LoVo (cell line): ENCODE measurements at places on chromosomes 4 and X.

DNA sequence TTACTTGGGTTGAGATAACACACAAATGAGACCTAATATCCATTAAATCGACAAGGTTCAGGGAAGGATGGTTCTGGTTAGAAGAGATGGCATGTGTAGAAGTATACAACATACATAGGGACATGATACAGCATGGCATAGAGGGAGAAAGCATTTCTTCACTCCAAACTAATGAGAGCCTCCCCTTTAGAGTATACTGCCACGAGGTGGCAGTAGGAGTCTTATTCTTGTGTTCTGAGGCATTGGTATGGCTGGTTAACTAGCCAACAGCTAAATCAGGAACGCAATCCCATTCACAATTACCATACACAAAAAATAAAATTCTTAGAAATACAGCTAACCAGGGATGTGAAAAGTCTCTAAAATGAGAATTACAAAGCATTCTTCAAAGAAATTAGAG lies 29.1 kb upstream of the TRO start:
- DNase-seq = peak; percentile 1

- DNase-seq = peak; percentile 12
These were observed 15.6 kb downstream of the TRIML1 start for GRCh38 chr4:188154668-188155405.

- DNase-seq = no peak
These were observed 16.3 kb downstream of the OFD1 start for GRCh38 chrX:13750812-13751211.

DNA sequence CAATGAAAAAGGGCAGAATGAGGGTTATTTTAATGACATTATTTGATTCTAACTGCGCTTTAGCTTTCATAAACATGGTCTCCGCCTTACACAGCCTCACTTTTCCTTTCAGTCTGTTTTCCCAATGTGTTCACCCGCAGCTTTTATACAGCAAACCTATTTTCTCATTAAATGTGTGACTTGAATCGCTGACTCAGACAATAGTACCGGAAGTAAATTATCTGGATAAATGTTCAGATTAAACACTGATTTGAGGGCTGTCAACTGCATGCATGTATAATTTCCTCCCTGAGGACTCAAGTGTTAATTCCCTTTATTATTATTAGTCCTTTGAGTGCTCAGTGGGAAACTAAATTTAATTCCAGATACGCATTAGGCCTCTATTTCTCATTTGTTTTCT lies 117.3 kb downstream of the FAM133A start:
- DNase-seq = no peak

GRCh38 chr4:43410636-43411035 lies 518.1 kb downstream of the GRXCR1 start:
- DNase-seq = no peak

DNA sequence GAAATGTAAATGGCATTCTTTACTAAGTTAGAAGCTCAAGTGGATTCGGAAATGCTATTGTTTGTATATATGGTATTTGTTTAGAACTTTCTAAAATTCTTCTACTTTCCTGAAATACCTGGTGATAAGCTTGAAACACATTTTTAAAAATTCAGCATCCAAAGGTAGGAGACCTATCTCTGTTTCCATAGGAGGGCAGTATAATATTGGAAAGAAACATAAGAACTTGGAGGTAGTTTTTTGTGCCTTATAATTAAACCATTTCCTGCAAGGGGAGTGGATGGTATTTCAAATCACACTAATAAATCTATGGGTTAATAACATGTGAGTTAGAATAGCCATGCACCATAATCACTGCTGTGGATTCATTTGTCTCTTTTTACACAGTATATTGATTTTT lies 217.4 kb upstream of the AADAT start:
- DNase-seq = no peak

GRCh38 chrX:14357314-14357713 lies 172.0 kb upstream of the GLRA2 start:
- no peak for DNase-seq

DNA sequence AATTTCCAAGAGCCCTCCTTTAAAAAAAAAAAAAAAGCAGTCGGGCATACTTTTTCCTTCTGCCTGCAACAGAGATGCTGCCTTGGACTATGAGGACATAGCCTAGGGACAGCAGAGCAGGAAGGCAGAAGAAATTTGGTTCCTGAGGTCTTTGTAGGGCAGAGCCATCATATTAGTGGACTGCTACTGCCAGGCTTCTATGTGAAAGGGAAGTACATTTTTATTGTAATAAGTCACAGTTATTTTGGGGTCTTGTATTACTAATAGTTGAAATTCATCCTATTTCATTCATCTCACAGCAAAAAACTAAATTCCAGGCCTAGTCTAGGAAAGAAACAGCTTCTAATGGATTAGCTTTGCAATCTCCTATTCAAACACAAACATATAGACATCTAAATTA lies 211.2 kb downstream of the NSUN7 start:
- DNase-seq = no peak

- DNase-seq = peak; percentile 36
These were observed 652 bp downstream of the SRPX start for GRCh38 chrX:38220024-38220414.

DNA sequence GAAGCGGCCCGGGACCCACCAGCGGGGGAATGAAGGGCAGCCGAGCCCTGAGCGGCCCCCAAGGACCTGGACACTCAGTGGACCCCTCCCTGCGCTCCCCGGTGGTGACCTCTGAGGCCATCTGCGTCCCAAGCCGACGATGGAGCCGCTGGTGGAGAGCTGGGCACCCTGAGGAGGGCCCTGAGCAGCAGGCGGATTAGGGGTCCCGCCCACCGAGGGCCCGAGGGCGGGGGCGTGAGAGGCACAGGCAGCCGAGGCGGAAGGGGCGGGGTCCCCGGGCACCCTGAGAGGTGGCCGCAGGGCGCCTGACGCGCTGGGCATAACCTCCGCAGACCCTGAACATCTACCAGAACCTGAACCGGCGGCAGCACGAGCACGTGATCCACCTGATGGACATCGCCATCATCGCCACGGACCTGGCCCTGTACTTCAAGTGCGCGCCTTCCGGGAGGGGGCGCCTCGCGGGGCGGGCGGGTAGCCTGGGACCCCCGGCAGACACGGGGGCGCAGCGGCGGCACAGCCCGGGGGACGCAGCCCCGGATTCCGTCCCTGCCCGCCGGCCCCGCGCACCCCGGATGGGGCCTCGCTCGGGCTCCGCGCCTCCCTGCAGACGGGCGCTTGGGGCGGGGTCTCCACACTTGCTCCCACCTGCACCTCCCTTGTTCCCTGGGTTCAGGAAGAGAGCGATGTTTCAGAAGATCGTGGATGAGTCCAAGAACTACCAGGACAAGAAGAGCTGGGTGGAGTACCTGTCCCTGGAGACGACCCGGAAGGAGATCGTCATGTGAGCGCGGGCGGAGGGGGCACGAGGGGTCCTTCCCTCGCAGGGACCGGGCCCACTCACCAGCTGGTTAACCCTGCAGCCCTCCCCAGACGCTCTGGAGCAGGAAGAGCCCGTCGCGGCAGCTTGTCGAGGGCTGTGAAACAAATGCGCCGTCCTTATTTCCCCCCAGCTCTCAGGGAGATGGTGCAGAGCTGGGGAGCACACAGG lies 10.3 kb downstream of the ATP5ME start:
- DNase-seq = no peak

- no peak for DNase-seq
These were observed 9.8 kb downstream of the DGKQ start for GRCh38 chr4:963276-964225.

DNA sequence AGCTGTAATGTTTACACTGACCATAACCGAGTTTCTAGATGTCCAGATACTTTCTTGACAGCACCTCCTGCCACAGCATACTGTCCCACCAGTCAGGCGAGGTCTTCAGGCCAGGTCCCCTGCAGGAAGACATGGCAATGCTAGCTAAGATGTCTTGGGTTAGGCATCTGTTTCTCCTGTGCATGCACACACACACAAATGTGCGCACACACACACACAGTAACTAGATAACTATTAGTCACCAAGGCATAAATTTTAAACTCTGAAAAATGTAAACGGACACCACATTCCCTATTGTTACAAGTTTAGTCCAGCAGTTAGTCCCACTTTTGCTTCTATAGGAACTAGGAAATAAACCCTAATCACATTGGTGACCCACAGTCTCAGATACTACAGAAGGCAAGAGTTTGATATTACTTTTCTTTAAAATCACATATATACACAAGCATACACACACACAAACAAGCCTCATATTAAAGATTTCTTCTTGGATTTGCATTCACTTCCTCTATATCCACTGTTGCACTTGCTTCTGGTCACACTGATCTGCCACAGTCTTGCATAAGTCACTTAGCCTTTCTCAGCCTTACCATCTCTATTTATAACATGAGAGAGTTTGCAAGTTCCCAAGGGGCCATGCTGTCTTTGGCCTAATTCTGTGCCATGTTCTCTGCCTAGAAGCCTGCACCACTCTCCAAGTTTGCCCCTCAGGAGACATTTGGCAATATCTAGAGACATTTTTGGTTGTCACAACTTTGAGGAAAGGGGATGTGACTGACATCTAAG lies 32.2 kb downstream of the IL21 start:
- DNase-seq = no peak

- DNase-seq = no peak
These were observed 120.5 kb downstream of the MAGEC2 start for GRCh38 chrX:142084611-142085010.

GRCh38 chr4:123892368-123892976 lies 495.9 kb downstream of the SPRY1 start:
- DNase-seq = no peak

- DNase-seq = peak; percentile 18
These were observed 517 bp downstream of the LEF1 start for GRCh38 chr4:108168160-108168670.

- no peak for DNase-seq
These were observed 216.9 kb downstream of the PTTG2 start for GRCh38 chr4:38177035-38177546.
